RCC 7860 (cell line): ENCODE measurements at places on chromosomes 3 and 15.

GRCh38 chr3:128285967-128286321 lies 132.7 kb downstream of the EEFSEC start:
- DNase-seq = no peak

- DNase-seq = no peak
These were observed 3.9 kb downstream of the C3orf22 start for GRCh38 chr3:126554560-126555525.

DNA sequence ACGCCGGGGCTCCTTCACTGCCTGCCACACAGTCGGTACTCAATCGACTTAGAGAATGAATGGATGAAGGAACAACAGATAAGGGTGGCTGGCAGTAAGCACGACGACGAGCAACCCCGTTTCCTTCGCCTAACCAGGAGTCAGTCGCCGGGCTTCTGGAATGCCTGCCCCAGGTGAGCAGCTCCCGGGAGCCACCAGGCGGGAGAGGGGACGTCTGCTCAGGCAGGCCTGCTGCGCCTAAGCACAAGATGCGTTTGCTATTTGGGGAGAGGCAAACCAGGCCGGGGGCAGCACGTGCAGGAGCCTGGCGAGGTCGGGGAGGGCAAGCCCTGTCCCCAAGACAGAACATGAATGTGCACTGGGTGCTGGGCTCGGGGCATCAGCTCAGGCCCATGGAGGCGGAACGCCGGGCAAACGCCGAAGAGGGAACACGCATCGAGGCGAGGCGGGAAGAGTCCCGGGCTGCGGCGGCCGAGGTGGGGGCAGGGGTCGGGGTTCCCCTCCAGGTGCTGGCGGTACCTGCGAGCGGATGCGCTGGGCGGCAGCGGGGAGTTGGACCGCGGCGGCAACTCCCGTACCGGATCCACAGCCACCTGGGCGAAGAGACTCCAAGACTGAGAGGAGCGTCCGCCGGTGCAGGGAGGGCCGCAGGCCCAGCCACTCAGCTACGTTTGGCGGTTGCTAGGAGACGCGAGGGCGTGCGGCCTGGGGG lies at the start of gene CFAP92:
TSS of gene CFAP92 (minus strand) at position 616 of the 712 bp plus-strand sequence. CDS start 772 bp downstream, outside the sequence.
- DNase-seq = no peak

DNA sequence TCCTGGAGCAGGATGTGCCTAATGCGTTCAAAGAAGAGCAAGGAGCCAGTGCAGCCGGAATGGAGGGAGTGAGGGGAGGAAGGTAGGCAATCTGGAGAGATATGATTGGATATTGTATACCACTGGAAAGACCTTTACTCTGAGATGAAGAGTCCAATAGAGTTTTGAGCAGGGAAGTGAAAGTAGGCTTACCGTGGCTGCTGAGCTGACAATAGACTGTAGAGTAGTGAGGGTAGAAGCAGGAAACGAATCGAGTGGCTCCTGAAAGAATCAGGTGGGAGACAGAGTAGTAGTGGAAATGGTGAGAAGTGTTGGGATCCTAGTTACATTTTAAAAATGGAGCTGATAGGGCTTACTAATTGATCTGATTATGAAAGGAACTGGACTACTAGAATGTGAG lies 51.8 kb upstream of the NUDT16 start:
- DNase-seq = no peak

DNA sequence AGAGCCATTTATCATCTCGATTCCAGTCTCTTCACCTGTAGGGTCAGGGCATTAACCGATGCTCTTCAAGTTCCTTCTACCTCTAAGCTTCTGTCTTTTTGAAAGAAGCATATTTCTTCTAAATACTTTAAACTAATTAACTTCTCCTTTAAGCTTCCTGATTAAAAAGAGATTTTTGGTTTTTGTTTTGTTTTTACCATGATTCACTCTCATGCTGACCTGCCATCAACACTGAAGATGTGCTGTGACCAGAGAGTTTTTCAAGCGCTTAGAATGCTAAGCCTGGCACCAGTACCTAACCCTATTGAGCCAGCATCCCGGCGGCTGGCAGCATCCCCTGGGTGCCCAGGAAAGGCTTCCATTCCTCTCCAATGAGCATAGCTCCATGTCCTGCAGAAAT lies 89.3 kb downstream of the FOXP1 start:
- DNase-seq = no peak

DNA sequence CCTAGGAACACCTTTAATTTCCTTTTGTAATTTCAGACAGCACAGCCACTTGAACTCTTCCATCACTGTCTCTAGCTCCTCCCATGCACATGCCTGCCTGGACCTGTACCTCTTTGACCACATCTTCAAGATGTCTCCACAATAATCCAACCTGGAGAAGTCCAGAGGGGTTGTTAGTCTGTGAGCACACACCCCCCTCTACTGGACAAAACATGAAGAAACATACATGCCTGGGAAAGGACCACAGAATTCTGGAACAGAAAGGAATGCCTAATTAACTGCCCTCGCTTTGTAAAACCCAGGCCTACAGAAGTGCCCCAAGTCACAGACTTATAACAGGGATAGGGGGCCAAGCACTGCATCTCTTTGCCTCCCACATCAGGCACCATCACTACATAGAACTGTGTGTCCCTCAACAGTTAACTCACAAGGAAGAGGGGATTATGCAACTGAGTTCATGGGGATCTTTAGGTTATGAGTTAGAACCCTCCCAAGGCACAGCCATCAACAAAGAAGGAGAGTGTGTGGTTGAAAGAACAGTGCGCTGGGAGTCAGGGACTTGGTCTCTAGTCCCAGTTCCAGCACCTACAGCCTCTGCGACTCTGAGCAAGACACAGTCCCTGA lies 61.7 kb downstream of the FMN1 start:
- DNase-seq = peak; percentile 53

- no peak for DNase-seq
These were observed 30.8 kb downstream of the RAD18 start for GRCh38 chr3:8932507-8932906.

GRCh38 chr15:41934843-41935242 lies 37.5 kb downstream of the EHD4 start:
- peak; percentile 78 for DNase-seq

DNA sequence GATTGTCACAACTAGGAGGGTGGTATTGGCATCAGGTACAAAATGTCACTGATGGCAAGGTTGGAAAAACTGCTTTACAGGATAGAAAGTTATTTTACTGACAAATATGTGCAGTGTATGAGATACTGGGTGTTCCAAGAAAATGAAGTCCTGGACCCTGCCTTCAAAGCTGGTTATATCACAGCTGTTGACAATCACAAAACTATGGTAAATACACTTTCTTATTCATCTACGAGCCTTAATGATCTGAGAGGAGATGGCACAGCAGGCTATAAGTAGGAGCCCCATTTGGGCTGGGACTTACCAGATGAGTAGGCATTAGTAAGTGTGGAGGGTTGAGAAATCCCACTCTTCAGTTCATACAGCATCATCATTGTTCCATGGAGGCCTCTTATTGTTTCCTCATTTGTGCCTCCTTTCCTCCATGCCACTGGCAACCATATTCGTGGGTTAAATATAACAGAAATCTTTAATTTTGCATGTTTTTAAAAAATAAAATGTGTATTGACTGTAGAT lies 66.9 kb downstream of the CMTM8 start:
- no peak for DNase-seq

- DNase-seq = no peak
These were observed 423.0 kb upstream of the THBS1 start for GRCh38 chr15:39157882-39158281.

DNA sequence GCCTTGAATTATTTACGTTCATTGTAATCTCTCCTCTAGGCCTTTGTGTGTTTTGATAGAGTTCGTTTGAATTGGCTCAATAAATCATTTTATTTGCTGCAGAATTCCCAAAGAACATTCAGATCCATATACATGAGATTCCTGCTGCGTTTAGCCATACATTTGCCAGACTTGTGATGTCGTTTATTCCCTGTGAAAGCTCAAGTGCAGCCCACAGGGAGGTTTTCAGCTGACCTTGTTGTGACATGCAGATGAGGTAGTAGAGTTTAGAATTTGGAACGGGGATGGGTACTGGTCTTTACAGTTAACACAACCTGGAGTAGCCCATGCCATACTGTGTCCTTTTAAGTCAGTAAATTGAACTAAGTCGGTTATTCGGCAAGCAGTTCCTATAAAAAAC lies at the start of gene C3orf20:
TSS of gene C3orf20 (plus strand) at position 301 of the 400 bp plus-strand sequence. CDS start 7,573 bp downstream, outside the sequence.
- no peak for DNase-seq

GRCh38 chr3:136545664-136546268 lies 206.4 kb downstream of the STAG1 start:
- no peak for DNase-seq

DNA sequence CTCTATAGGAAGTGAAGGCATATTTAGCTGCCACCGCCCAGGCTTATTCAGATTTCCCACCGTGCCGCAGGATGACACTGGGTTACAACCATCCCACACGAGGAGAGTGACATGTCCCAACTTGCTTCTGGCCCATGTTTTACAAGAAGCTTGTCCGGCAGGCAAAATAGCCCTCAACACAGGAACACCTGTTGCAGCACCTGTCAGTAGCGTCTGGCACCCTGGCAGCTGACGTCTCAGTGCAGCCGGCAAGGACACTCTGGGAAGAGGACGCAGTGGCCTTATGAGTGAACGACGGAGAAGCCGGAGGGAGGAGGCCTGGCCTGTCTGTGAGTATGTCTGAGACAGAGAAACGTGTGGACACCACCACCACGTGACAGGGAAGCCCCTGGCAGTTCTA lies 32.1 kb downstream of the FAM174B start:
- no peak for DNase-seq
